Stomach (tissue), 19 donors: ENCODE measurements at places on chromosomes 2 and 18. TPM values are rescaled to one million over a fixed set of nuclear protein-coding genes. Genes with fewer than 3 reads are reported as not detected.

The PLEKHH2 gene
- polyA plus RNA-seq = 1.8 TPM

The KIF5C gene
- polyA plus RNA-seq = 2.4 TPM

The GAL3ST2 gene
- polyA plus RNA-seq = not detected

GRCh38 chr2:22110244-22110651 lies 986.5 kb downstream of the TDRD15 start:
- H3K36me3 ChIP-seq = no peaks in the 10 kb centered on the region
- H3K4me3 ChIP-seq = no peak overlapping the region
- H3K4me1 ChIP-seq = no peaks in the 10 kb centered on the region
- no peak for DNase-seq
- H3K27ac ChIP-seq = no peak overlapping the region

DNA sequence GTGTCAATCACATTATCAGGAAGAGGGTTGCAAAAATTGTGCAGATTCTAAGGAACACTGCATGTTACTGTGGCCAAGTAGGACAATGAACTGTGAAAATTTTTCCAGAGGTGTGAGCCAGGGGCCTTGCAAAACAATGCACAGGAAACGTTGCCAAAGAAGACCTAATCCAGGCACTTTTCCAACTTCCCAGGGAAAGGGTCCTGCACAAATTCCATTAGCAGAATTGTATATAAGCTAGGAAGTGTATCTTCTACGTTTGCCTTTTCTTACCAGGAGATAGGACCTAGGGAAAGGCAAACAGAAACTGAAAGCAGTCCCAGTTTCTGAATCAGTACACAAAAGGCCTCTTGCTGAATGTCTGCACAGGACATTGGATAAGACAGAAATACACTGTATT lies 1888.3 kb upstream of the CELF4 start:
- no peak overlapping the region for H3K4me3 ChIP-seq
- no peak for DNase-seq
- H3K4me1 ChIP-seq = no peaks in the 10 kb centered on the region
- no peak overlapping the region for H3K27ac ChIP-seq

GRCh38 chr2:133967326-133967725 lies 286.5 kb upstream of the MGAT5 start:
- no peaks in the 10 kb centered on the region for H3K36me3 ChIP-seq
- no peak for DNase-seq
- no peak overlapping the region for H3K27ac ChIP-seq
- H3K4me1 ChIP-seq = no peaks in the 10 kb centered on the region
- H3K27me3 ChIP-seq = no peaks in the 10 kb centered on the region

DNA sequence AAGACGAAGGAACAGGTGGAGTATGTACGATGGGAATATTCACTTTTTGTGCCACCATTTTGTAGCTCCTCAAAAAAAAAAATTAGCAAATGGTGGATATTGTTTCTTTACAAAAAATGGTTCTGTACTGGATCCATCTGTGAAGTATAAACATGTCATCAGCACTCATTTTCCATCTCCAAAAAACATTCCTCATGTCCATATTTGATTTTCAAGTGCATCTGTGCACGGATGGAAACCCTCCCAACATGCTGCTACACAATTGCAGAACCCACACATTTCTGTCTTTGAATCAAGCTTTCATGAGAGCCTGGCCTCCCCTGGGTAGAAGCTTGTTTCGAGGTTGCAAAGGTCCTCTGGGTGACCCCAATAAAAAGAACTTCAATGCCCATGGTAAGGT lies 59.6 kb upstream of the ZEB2 start:
- no peak overlapping the region for H3K4me3 ChIP-seq
- no peaks in the 10 kb centered on the region for H3K27me3 ChIP-seq
- no peak overlapping the region for H3K27ac ChIP-seq
- DNase-seq = no peak

DNA sequence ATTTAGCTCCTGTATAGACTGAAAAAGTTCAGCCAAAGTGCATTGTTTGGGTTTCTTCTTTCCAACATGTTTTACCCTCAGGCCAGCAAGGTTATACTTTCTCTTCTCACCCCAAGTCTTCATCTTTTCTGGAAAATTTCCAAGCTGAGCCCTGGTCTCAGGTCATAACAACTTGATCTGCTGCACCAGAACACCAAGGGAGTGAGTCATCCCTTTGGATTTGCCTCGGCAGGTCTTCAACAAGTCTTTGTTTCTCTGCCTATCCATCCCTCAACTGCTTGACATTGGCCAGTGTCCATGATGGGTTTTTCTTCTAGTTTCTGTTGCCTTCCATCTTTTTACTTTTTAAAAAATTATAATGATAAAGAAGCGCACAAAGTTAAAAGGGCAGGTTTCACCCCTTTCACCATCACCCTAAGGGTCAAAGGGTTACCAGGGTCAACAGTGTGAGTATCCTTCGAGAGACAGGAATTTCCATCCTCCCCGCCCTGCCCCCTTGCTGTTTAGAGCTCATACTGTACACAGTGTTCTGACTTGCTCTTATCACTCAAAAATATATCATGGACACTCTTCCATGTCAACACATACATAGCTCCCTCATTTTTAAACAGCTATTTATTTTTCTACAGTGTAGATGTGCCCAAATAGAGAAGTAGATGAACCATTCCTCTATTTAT lies 5.7 kb upstream of the SPATS2L start:
- no peak for DNase-seq
- H3K36me3 ChIP-seq = no peaks in the 10 kb centered on the region
- H3K27me3 ChIP-seq = no peaks in the 10 kb centered on the region
- no peak overlapping the region for H3K27ac ChIP-seq

GRCh38 chr18:69557282-69557681 lies 156.6 kb downstream of the DOK6 start:
- H3K4me3 ChIP-seq = no peak overlapping the region
- no peaks in the 10 kb centered on the region for H3K36me3 ChIP-seq
- H3K4me1 ChIP-seq = no peaks in the 10 kb centered on the region

DNA sequence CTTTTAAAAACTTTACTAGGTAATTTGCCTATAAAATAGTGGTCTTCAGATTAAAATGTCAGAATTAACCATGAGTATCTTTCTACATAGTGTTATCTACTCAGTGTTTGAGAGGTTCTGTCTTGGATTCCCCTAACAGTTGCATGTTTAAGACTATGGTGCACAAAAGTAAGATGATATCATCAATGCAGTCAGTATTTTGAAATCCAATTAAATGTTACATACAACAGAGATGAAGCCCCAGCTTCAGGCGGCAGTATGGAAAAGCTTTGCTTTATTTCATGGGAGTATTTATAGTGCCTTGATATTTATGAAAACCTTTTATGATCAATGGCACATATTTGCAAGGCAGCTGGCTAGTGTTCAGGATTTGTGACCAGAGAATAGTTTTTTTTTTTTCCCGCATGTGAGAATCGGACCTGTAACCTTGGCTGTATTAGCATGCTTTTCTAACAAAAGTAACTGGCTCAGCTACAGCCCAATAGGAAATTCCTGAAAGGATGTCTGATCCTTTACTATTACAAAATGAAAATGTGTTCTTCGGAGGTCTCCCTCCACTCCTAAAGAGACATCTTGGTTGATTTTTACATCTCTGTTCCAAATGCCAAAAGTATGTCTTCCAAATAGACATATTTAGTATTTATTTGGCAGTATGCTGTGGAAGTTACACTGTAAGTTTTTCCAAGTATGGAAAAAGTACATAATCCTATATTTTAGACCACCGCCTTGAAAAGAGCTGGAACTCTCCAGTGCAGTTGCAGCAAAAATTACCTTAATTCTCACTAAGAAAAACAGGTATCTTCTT lies 319.3 kb upstream of the UBE2E3 start:
- no peak overlapping the region for H3K4me3 ChIP-seq
- no peaks in the 10 kb centered on the region for H3K27me3 ChIP-seq
- no peak for DNase-seq
- no peaks in the 10 kb centered on the region for H3K4me1 ChIP-seq

- H3K27ac ChIP-seq = peak overlapping the region; percentile 54
- H3K4me1 ChIP-seq = peaks cover 50% of the 10 kb centered on the region
- no peak overlapping the region for H3K4me3 ChIP-seq
- no peak for DNase-seq
Observed at GRCh38 chr2:120469426-120469825, 123.5 kb downstream of the INHBB start.

GRCh38 chr2:156065912-156066311 lies 266.6 kb downstream of the NR4A2 start:
- no peak overlapping the region for H3K4me3 ChIP-seq
- no peaks in the 10 kb centered on the region for H3K27me3 ChIP-seq
- H3K4me1 ChIP-seq = peaks cover 9% of the 10 kb centered on the region
- no peaks in the 10 kb centered on the region for H3K36me3 ChIP-seq
